ENCODE measurements at places on chromosomes 4 and X.

GRCh38 chr4:109729117-109729717 is 653 bp downstream of the PLA2G12A start:
- DNase-seq = no peak

- no peak for DNase-seq
Measured at GRCh38 chr4:151431728-151432127, 22.8 kb downstream of the FHIP1A start.

DNA sequence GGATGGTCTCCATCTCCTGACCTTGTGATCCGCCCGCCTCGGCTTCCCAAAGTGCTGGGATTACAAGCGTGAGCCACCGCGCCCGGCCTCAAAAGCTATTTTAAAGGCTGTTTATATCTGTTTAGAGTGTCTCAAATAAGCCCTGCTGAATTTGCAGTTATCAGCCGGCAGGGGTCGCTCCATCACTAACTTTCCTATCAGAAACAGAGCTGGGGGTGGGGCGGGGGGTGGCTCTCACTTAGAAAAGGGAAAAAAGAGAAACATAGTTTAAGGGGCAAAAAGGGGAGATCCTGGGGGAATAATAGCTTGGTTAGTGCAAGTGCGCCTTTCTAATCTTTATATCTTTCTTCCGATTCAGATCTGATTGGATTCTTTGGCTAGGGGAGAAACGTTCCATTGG is 450.7 kb downstream of the UBE2NL start:
- no peak for DNase-seq

- DNase-seq = no peak
Measured at GRCh38 chr4:24809815-24810405, 14.5 kb downstream of the SOD3 start.

GRCh38 chr4:74953647-74954046 is 20.7 kb downstream of the PARM1 start:
- DNase-seq = no peak

- DNase-seq = no peak
Measured at GRCh38 chrX:127459790-127460189, 592.4 kb downstream of the ACTRT1 start.

DNA sequence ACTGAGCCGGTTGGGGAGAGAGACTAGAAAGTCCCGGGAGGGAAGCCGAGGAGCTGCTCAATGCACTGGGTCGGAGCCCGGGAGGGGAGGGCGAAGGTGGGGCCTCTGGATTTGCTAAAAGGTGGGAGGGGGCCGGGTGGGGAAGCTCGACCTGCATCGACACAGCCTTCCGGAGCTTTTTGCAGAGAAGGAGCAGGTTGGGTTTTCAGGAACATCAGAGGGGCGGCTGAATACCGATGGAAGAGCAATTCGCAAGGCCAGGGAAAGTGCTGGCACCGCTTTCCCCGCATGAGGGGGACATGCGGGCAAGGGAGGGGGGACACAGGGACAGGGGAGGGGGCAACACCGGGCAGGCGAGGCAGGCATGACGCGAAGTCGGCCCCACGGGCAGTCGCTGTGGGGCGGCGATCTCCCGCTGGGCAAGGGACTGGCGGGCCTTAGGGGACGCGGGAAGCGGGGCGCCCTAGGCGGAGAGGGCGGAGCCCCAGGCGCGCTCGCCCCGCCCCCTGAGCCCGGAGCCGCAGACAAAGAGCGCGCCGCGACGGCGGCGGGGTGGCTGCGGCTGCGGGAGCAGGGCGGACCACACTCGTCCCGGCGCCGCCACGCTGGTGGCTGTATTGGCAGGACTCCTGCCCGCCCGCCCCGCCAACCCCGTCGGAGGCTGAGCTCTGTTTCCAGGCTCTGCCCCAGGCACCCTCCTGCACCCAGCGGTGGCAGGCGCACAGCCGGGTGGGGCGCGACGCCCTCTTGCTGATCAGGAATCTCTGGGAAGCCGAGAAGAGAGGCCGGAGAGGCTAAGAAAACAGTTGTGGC is 11.6 kb downstream of the PDZD4 start:
- peak; percentile 35 for DNase-seq

GRCh38 chr4:48543796-48544195 is 53.7 kb downstream of the ZAR1 start:
- DNase-seq = no peak

DNA sequence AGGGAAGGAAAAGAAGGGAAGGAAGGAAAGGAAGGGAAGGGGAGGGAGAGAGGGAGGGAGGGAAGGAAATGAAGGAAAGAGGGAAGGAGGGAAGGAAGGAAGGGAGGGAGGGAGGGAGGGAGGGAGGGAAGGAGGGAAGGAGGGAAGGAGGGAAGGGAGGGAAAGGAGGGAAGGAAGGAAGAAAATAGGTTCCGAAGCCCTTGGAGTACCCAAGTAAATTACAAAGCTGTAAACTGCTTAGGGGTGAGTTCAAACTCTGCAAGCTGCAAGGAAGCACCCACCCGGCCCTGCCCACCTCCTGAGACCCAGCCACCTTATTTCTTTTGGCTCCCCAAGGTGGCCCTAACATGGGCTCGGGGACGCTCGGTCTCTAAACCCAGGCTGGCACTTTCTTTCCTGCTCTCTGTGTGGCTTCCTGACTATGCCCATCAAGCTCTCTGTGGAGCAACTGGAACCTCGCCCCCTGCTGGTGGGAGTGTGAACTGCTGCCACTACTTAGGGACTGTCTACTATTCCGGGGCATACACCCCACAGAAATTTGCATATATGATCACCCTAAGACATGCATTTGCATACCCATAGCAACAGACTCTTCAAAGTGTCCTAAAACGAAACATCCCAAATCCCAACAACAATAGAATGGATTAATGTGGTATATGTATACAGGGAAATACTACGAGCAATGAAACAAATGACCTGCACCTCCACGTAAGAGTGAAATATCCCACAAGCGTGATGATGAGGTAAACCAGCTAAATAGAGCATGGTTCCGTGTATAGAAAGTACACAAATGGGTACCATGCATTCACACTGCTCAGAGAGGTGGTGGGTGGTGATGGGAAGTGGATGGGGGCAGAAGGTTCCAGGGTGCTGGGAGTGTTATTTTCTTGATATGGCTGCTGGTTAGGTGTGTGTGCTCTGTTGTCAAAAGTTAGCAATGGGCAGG is 151.7 kb upstream of the TBL1X start:
- DNase-seq = peak; percentile 64

DNA sequence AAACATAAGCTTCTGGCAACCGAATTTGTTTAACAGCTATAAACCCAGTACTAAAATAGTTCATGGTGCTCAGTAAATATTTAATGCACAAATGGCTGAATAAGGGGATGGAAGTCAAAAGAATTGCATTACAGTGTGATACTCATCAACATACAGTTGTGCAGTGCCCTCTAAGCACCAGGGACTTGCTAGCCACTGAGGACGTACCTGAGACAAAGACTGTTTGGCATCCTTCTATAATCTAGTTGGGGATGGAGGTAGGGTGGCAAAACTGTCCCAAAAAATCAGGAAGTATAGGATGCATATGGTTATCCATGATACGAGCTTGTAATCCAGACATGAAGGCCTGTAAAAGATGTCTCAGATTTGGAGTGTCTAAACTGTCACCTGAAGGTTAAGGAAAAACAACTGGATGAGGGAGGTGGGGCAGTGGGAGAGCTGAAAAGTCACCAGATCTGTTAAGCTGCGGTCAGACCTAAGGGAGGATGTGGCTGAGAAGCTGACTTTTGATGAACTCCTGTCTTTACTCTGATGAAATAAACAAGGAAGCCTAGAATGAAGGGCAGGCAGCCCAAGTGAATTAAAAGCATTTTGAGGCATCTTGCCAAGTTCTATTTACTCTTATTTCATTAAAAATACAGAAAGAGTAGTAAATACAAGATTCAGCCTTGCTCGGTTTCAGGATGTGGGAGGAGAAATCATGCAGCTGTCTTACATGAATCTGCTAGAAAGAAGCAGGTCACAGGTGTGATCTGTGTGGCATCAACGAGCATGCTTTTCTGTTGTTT is 12.0 kb upstream of the CD38 start:
- peak; percentile 23 for DNase-seq

Measured in effector CD4-positive, alpha-beta T cell (primary cell).